ENCODE measurements at places on chromosomes 12 and 14.

DNA sequence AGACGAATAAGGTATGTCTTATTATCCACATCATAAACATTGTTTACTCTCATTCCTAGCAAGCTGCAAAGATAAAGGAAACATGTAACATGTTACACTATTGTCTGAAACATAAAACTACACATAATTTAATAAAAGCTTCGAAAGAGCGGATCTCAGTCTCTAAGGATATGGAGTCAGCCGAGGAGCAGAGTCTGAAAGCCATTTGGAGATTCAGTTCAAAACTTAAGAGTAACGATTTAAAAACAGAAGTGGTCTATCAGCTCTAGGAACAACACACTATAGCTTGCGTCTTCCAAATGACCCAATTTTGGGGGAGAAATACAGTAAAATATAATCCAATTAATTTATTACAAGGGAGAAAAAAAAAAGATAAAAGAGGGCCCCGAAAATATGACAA is 775 bp downstream of the NEMF start:
- DNase-seq: no peak

DNA sequence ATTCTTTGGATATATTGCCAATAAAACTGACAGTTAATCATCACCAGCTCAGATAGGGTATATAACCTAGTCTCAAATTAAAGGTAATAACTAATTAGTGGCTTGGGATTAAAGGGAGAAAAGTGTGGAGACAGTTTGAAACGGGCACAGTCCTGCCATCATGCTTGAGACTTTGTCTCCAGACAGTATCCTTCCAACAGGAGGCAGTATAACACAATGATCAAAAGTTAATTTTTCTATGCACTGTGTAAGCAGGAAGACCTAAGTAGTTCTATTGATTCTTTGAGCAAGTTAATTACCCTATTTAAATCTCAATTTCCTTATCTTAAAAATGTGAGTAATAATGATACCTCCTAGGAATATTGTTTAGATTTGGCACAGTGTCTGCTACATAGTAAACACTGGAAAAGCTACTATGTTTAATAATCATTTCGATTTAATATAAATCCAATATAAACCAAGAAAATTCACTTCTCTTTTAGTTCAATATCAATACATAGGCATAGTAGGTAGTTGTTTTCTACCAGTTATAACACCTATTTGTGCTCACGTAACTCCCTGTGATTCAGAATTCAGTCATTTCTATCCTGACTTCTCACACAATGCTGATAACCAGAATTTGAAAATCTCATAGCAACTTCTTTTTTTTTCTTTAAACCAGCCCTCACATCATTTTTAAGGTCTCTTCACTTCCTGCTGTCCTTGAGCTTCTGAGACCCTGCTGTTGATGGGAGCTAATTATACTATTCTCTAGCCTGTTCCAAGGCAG is 53.7 kb downstream of the GALNT4 start:
- no peak for DNase-seq

GRCh38 chr12:78725951-78726580 is 138.5 kb upstream of the SYT1 start:
- DNase-seq: no peak

GRCh38 chr12:96091833-96092232 is 56.4 kb upstream of the LTA4H start:
- no peak for DNase-seq

DNA sequence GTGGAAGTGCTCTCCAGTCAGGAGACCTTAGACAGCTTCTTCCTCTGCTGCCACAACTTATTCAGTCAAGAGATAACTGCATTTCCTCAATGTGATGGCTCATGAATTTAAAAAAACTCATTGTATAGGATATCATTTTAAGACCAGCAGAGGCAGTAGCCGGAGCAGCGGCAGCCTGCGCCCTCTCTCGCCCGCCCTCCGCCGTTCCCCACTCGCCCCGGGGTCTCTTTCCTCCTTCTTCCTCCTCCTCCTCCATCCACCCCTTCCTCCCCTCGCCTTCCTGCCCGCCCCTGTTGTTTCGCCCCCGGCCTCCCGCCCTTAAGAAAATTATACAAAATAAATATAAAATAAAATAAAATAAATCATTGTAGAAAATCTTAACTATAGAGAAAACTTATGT is 687.6 kb downstream of the FLRT2 start:
- no peak for DNase-seq

DNA sequence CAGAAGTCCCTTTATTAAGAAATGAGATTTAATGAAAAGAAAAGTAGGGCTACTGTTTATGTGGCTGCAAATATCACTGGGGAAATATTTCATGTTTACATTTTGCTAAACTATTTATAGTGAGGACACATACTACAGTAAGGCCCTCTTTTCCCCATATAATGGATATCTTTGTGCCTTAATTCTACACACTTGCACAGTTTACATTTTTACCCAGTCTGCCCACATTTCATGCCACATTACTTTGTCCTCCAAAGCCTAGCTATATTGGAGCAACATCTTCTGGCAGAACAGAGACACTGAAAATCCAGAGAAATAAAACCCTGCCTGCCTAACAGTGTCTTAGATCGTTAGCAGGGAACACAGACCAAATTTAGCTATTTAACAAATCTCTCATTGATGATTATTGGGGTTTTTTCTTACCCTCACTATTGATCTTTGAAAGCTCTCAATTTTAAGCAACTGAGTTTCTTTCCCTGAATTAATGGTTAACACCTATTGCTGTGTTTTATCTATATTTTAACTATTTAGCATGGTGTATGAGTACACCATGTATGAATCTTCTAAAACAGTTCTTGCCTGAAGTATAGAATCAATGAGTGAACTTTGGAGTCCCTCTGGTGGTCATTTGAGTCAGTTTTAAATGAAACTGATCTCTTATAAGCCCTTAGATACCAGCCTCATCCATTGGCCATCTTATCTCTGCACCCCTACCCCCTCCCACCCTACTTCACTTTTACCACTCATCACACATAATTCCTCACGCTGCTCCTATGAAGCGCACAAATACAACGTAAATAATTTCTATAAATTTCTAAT is 170.2 kb downstream of the BCAT1 start:
- no peak for DNase-seq

GRCh38 chr14:75280291-75280830 is 1.7 kb downstream of the FOS start:
- no peak for DNase-seq

DNA sequence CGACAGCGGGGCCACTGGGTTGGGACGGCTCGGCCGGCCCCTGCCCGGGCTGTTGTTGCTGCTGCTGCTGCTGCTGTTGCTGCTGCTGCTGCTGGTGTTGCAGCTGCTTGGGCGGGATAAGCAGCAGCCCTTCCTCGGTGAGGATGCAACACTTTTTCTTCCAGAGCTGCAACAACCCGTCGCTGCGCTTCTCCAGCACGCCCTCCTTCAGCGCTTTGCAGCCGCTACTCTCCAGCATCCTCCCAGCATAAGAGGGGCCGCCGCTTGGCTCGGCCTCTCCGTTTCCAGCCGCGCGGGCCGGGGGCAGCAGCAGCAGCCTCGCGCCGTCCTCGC is 529 bp downstream of the PHLDA1 start:
- DNase-seq: no peak

DNA sequence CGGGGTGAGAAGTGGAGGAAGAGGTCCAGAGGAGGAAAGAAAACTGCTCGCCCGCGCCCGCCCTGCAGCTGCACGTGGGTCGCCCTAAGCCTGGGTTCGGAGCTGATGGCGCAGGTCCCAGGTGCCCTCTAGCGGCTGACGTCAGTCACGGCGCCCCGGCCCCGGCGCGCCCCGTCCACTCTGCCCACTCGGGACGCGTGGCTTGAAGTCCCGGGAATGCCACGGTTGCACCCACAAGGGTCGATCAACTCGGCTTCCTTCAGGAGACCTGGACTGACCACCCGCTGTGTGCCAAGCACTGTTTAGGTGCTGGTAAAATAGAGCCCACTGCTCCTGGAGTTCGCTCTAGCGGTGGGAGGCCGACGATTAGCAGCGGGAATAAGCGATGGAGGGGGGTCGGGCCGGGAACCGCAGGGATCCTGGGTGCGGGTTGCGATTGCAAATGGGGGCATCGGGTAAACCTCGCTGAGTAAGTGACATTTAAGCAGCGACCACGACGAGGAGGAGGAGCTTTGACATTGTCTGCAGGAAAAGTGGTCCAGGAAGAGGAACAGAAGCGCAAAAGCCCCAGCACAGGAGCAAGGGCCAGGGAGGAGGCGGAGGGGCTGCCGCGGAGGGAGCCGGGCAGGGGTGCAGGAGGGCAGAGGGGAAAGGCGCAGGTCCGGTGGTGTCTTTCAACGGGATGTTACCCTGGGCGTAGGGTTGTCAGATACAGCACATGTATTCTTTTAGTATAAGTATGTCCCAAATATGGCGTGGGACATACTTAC is 5.1 kb upstream of the ZNF839 start:
- peak; percentile 85 for DNase-seq

DNA sequence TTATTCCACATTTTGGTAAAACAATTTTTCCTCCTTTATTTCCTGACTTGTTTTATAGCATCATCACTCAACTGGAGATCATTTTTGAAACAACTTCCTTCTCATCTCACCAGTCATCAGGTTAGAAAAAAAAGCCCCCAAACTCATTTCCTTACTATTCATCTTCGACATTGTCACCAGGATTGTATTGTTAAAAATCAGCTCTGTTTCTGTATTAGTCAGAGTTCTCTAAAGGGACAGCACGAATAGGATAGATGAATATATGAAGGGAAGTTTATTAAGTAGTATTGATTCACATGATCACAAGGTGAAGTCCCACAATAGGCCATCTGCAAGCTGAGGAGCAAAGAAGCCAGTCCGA is 392.6 kb downstream of the FUT8 start:
- no peak for DNase-seq

DNA sequence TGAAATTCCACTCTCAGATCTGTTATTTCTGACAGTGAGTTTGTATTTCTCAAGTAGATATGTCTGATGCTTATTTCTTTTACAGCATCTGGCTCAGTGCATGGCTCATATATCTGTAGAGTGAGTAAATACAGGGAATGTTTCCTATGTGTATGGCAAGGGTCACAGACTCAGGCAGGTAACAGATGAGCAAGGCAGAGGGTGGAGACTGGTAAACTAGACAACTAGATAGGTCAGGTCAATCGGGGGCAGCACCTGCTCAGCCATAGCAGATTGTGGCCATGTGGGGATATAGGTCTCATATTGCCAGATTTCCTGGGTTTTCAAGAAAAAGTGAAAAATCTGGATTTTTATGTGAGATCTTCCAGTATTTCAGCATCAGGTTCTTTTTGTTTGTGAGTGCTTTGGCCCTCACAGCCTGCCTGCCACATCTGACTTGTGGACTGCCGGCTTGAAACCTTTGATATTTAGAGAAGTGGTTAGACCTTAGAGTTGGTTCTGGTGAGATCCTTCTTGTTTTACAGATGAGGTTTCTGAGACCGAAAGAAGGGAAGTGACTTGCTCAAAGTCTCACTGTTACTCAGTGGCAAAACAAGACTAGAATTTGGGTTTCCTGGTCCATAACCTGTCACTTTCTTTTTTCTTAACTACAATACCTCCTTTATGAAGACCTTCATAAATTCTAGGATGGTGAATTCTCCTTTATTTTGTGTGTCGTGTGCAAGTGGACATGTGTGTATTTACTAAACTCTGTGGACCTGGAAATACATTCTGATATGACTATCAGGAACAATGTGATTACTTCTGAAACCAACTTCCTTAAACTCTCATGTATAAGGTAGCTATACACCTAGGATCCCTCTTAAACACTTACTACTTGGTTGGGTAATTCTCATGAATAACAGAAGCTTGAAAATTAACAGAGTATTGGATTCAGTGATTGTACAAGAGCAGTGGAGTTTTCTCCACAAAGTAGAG is 34.4 kb downstream of the PROX2 start:
- no peak for DNase-seq

GRCh38 chr14:81450100-81450531 is 50.0 kb upstream of the STON2 start:
- DNase-seq: no peak

DNA sequence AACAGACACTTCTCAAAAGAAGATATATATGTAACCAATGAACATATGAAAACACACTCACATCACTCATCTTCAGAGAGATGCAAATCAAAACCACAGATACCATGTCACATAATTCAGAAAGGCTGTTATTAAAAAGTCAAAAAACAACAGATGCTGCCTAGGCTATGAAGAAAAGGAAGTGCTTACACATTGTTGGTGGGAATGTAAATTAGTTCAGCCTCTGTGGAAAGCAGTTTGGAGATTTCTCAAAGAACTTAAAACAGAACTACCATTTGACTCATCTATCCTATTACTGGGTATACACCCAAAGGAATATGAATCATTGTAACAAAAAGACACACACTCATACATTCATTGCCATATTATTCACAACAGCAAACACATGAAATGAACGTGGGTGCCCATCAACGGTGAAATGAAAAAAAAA is 35.1 kb downstream of the EIF2S3B start:
- DNase-seq: no peak

GRCh38 chr12:56377310-56377988 is 14.8 kb upstream of the APOF start:
- no peak for DNase-seq

DNA sequence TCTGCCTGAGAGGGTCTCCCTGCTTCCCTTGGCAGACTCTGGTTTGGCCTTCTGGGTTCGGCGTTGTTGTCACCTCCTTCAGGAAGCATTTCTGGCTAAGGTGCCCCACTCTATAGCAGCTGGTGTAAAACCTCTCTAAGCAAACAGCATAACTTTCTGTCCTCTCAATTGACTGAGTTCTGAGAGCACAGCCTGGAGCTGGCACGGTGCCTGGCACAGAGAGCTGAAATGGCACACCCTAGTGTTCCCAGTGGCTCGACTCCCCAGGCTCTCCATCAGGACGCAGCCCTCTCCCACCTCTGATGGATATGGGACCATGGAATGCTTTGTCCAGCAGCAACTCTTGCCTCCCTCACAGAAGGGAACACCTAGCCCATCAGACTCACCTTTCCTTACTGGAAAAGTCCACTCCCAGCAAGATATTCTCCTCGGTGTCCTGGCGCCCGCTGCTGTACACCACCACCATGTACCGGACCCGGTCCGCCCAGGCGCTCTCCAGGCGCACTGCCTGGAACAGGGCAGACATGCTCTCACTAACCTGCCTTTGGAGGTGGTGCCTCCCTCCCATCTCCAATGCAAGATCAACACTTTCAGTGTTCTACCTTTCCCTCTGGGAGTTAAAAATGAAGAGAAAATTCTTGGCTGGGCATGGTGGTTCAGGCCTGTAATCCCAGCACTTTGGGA is 40.6 kb downstream of the SSH1 start:
- no peak for DNase-seq

- DNase-seq: no peak
Observed at GRCh38 chr12:1662761-1663439, 28.0 kb upstream of the ADIPOR2 start.

- DNase-seq: no peak
Observed at GRCh38 chr14:35407306-35407630, 2.7 kb upstream of the NFKBIA start.

DNA sequence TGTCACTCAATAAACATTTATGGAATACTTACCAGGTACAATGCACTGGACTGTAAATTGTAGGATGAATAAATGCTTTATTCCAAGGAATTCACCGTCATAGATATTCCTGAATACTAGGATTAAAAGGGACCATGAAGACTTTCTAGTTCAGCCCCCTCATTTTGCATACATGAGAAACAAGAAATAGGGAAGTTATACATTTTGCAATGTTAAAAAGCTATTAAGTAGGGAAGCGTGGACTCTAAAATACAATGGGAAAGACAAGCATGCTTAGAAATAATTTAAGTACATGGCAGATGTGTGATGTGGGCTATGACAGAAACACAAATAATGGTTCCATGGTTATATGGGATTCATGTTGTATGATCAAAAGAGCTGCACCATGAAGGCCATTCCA is 89.4 kb upstream of the SYT10 start:
- no peak for DNase-seq

GRCh38 chr14:52073251-52073650 is 4.4 kb upstream of the NID2 start:
- DNase-seq: no peak

- no peak for DNase-seq
Observed at GRCh38 chr12:27331927-27332324, 710 bp upstream of the BMAL2 start.
